AG10803 (cell line): ENCODE measurements at places on chromosomes 11 and 22.

- no peak for DNase-seq
Measured at GRCh38 chr11:34625576-34625975, 4.7 kb downstream of the EHF start.

DNA sequence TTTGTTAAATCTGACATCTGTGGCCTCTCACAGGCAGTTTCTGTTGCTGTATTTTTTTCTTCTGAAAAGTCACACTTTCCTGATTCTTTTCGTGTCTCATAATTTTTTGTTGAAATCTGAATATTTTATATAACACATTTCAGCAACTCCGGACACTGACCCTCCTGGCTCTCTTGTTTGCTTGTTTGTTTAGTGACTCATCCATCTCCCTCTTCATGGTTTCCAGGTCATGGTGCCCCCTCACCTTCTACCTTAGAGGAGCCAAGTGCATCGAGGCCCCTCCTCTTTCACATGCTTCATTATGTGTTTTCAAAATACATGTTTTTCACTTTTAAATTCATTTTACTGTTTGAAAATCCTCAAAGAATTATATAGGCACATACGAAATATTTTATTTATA, 562.4 kb downstream of the OPCML start:
- no peak for DNase-seq

- DNase-seq = no peak
Measured at GRCh38 chr11:113849713-113850112, 25.7 kb downstream of the USP28 start.

GRCh38 chr11:72826191-72826941, 12.2 kb downstream of the ATG16L2 start:
- DNase-seq = no peak

GRCh38 chr22:50525858-50526107, 385 bp upstream of the SCO2 start:
- no peak for DNase-seq

DNA sequence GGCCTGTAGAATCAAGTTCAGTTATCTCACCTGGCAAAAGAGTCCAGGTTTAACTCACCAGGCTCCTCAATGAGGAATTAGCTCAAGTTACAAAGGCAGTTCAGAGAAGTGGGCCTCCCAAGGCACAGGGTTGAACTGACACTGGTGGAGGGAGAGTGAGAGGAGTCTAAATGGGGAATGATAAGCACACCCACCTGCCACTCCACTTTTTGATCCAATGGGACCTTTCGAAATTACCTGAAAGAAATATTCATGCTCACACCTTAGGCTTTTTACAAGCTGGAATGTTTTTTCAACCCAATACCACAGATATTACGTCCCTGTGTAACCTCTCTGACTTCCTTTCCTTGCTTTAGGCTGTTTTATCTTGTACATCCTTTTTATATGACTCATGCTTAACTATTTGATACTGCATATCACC, 642.7 kb upstream of the TENM4 start:
- no peak for DNase-seq

DNA sequence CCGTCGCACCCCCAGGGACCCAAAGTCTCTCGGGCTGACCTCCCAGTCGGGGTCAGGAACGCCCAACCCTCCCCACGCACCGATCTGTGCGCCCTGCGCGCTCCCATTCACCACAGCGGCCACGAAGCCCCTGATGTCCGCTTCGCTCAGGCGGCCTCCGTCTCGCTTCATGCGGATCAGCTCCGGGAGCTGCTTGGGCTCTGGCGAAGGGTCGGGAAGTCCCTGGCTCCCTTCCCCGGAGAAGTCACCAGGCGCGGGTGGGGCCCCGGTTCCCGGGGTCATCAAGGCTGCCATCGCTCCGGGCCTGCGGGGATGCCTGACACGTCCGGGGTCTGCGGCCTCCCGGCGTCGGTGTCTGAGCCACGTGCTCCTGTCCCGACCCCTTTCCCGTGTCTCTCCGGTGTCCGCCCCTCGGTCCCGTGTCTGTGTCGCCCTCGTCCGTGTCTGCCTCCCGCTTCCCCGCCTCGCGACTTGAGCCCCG, 356 bp downstream of the TYMP start:
- DNase-seq = no peak

DNA sequence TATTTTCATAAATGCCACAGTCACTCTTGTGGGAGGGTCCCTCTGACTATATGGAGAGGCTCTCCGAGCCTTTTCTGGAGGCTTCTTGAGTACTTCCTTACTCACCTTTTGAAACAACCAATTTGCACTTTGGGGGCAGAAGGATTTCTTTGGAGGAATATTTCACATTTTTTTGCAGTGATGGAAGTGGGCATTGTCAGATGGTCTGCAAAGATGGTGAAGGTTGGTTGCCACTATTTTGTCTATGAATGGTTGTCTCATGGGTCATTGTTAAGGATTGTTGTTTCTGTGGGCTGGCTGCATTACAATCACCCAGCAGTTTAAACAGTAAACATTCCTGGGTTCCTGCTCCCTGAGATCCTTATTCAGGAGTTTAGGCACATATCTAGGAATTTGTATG, 388.2 kb downstream of the TMEM135 start:
- DNase-seq = peak; percentile 88

DNA sequence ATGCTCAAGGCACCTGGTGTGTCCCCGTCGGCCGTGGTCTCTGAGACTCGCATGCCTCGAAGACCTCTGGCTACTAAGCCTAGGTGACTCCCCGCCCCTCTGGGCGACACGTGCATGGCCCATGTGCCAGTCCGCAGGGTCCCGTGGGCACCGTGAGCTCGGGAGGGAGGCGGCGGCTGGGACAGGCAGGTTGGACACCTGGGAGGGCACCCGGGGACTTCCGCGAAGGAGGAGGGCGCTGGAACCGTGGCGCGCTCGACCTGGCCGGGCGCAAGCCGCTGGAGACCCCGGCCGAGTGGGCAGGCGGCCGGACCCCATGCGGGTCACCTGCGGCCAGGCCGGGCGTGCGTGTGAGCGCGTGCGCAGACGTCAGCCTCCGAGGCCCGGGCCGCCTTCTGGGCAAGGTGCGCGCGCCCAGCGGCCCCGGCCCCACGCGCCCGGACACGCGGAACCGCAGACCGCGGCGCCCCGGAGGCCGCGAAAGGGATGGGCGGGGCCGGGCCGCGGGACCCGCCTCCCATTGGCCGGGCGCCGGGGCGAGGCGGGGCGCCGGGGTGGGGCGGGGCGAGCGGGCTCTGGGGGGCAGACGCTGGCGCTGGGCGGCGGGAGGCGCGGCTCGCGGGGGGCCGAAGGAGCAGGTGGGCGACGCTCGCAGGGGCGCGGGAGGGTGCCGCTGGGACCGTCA, 579 bp upstream of the RASD2 start:
- peak; percentile 34 for DNase-seq

DNA sequence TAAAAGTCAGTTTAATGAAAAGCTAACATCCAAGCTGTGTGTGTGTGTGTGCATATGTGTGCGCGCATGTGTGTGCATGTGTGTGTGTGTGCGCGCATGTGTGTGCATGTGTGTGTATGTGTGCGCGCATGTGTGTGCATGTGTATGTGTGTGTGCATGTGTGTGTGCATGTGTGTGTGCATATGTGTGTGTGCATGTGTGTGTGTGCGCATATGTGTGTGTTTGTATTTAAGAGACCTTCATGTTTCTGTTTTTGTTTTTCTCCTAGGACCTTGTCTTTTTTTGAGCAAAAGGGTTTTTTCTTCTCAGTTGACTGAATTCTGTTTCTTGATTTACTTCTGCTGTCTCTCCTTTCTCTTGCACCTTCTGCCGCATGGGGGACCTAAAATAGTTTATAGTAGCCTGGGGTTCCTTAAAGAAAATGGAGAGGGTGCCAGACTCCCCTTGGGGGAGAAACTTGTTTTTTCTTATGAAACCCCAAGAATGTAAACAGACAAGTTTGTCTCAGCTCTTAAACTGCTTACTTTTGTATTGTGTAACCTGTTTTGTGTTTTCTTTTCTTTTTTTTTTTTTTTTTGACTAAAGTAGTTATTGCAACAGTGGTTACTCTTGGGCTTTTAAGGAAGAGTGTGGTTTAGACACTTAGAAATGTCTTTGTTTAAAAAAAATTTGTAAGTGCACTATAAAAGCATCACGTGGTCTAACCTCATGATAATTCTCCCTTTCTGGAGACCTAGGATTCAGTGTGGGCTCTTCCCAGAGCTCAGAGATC, 53.0 kb downstream of the OSBPL5 start:
- DNase-seq = peak; percentile 71

- DNase-seq = no peak
Measured at GRCh38 chr11:75262961-75263852, 22.6 kb downstream of the TPBGL start.

- no peak for DNase-seq
Measured at GRCh38 chr11:71406681-71407080, 41.5 kb downstream of the DHCR7 start.

GRCh38 chr11:35681163-35681767, 18.7 kb downstream of the TRIM44 start:
- no peak for DNase-seq

- no peak for DNase-seq
Measured at GRCh38 chr11:83778596-83778995, 492.4 kb upstream of the CCDC90B start.

GRCh38 chr11:45450189-45450588, 164.0 kb upstream of the SYT13 start:
- peak; percentile 34 for DNase-seq

GRCh38 chr11:93526641-93527583, 16.3 kb downstream of the SMCO4 start:
- DNase-seq = no peak

DNA sequence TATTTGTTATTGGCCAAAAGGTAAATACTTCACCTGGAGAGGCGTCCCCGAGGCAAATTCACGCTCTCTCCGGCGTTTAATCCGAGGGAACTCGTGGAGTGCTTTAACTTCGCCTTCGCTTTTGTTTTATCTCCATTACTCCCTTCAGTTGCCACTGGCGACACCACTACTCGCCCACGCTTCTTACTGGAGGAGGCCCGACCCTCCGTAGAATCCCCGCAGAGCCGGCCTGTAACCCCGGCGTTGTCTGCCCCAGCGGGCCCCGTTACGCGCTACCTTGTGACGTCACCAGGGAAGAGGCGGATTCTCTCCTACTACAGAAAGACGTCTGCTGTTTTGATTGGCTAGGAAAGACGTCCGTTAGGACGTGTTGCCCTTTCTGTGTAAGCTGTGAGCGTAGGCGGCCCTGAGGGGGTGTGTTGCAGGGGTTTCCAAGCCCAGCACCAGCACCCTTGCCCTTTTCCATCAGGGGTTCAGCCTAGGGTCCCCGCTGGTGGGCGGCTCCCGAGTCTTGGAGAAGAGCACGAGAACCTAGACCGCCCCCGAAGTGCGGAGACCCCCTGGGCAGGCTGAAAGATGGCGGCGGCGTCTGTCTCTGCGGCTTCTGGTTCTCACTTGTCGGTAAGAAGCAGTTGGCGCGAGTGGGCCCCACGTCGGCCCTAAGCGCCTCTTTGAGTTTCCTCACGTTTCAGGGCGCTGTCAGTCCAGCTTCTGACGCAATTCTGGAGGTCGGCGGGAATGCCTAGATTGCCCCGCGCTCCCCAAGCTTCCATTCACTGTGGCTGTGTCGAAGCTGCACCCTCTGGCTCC, at the start of gene CEP57:
TSS of gene CEP57 (plus strand) at position 376 of the 810 bp plus-strand sequence. CDS start at position 577, 201 bp downstream.
- DNase-seq = peak; percentile 99

DNA sequence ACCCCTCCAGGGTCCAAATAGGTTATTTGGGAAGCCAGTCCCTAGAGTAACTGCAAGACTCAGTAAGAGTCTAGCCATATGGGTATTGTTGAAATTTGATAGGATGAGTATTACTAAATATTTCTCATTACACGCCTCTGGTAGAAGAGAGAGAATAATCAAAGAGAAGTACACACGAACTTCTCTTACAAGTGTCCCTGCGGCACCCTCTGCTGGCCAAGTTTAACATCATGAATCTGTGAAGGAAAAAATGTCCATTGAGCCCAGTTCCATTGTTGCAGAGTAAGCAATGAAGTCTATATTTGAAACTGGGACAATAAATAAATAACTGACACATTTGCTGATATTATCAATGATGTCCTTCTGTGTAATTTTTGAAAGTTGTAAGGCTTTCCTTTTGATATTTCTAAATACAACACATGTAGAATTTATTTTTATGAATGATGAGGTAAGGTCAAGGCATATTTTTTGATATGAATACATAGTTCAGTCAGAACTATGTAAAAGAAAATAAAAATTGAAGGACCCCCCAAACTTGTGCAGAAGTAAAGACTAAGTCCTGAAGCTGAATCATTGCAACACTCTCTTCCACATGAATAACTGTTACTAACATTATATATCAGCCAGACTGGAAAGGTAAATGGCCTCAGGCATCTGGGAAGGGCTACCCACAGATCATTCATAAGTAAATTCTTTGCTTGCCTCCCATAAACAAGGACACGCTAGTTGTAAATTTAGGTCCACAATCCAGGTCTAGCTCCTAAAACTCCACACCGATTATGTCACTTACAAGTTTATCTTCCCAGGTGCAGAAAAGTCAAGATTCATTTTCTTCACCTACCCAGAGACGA, 10.0 kb downstream of the OR51L1 start:
- peak; percentile 59 for DNase-seq

- peak; percentile 66 for DNase-seq
Measured at GRCh38 chr11:57283231-57283990, 41.3 kb downstream of the TNKS1BP1 start.

- peak; percentile 90 for DNase-seq
Measured at GRCh38 chr11:75563978-75564552, 2.0 kb downstream of the SERPINH1 start.

DNA sequence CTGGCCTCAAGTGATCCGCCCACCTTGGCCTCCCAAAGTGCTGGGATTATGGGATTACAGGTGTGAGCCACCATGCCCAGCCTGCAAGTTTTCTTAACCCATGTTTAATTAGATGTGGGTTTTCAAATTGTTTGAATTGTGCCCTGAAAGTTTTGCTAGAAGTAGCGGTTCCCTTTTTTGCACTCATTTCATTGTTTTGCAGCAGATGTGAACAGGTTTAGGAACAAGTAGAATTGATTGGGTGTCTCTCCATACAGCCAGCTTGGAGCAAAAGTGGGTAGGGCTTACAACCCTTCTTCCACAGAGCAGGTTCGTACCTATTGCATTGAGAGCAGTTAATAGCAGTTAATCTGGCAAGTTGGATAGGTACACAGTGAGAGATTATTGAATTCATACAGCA, 16.1 kb downstream of the EWSR1 start:
- DNase-seq = no peak

GRCh38 chr11:14463623-14464022, 36.0 kb downstream of the COPB1 start:
- no peak for DNase-seq

DNA sequence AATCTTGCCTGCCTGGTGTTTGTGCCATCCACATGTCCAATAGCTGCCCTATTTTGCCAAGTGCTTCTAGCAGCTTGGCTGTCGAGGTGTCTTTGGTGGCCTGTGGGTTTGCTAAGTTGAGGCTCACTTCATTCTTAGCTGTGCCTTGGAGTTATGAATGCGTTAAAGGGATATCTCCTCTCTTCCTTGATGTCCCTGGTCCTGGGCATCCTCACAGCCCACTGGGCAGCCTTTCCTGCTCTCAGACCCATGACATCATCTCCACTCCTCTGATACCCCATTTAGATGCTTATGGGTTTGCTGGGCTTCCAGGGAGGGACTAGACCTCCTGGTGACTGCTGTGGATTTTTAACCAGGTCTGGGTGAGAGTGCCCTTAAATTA, 1.3 kb downstream of the LDLRAD3 start:
- DNase-seq = no peak

- DNase-seq = no peak
Measured at GRCh38 chr11:124310721-124311120, 3.0 kb downstream of the OR8D1 start.
